ENCODE measurements at places on chromosomes 7 and 10.

GRCh38 chr10:43753397-43754061 lies 104.8 kb upstream of the ZNF32 start:
- DNase-seq = no peak

DNA sequence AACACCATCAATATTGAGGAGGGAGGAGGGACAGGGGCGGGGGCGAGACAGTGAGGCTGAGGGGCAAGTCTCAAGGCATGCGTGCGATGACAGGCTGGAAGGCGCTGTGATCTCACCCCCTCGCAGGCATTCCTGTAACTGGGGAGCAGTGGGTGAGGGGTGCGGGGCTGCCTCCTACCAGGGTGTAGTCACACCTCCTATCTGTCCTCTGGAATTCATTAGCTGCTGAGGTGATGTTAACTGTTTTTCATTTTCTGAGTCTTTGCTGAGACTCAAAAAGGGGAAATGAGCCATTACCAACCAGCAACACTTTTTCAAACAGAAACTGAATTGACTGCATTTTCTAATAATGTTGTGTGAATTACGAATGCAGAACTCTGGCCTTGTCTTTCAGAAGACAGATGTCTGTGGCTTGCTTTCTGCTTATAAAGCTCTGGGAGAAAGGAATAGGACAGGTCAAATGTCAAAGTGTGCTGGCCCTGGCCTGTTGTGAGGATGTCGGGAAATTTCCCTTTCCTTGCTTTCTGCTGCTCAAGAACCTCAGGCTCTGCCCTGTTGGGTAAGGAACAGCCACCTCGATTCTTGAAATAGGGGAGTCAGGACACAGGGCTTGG lies 23.7 kb upstream of the CDH23 start:
- DNase-seq = peak; percentile 56

DNA sequence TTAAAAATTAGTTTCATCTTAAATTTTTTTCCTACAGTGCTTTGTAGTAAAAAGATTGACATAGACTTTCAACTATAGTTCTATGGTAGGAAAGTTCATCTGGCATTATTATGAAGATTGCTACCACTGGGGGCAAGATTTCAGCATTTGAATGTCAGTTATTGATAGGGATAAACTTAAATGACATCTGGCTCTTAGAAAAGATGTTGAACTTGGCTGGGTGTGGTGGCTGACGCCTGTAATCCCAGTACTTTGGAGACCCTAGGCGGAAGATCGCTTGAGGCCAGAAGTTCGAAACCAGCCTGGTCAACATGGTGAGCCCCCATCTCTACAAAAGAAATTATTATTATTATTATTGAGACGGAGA lies 1.4 kb upstream of the TRA2A start:
- no peak for DNase-seq

GRCh38 chr7:135980665-135981180 lies 3.6 kb upstream of the MTPN start:
- peak; percentile 90 for DNase-seq

DNA sequence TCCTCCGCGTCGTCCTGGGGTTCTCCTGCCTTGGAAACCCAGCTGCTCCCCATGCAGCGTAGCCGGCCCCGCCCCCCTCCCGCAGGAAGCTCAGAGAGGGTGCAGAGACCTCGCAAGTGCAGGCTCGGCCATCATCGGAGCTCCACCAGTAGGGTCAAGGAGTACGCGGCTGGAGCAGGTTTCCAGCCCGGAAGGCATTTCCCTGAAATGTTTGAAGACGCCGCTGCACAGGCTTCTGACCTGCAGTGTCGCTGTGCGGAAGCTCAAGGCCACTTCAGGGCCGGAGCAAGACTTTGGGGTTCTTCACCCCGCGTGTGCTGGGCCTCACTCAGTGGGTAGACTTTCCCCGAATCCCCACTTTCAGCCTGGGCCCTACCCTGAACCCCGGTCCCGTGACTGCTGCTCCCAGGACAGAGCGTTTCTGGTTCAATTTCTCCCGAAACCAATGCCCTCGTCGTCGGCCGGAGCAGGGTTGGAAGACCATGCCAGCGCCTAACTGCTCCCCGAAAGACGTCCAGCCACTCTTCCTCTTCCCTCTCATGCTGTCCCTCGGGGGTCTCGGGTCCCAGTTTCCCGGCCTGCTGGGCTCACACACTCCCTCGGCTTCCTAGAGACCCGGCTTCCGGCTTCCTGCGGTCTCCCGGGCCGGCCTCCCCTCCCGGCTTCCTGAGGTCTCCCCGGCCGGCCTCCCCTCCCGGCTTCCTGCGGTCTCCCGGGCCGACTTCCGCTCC lies 52.1 kb downstream of the INSIG1 start:
- DNase-seq = no peak

DNA sequence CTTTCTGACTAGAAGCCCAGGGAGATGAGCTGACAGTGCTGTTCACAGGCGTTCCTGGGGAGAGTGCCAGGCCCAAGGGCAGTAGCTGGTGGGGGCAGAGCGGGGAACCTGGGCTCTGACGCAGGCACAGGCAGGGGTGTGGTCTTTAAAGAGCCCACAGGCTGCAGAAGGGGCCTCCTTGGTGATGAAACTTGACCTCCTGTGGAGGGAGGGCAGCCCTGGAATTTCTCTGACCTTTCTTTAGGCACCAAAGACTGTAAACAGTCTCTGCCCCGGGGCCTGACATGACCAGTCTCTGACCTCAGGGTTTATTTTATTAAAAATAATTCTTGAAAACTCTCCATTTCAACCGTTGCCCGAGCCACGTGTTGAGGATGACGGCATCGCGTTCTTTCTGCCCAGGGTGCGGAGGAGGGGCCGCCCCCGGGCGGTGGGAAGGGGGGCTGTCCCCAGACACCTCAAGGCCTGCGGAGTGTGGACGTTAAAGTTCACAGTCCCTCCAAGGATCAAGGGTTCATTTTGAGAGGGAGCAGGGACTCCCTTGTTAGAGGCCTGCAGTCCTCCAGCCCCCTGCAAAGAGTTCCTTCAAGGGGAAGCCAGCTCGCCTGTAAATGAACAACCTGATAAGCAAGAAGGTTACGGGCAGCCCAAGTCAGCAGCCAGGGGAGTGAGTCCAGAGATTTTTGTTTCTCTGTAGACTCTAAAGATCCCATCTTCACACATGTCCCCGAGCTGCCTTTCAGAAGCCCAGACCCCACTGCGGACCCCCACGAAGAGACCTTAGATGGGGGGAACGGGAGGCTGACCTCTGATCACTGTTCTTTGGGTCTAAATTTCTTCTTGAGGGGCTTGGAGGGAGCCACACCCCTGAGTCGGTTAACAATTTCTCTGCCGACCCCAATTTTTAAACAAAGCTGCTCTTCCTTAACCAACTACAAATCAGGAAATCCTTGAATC lies 128.9 kb downstream of the VIPR2 start:
- no peak for DNase-seq

- no peak for DNase-seq
Observed at GRCh38 chr7:50145801-50146338, 52.8 kb upstream of the ZPBP start.

GRCh38 chr7:107982918-107983389 lies 20.0 kb downstream of the LAMB1 start:
- peak; percentile 80 for DNase-seq

DNA sequence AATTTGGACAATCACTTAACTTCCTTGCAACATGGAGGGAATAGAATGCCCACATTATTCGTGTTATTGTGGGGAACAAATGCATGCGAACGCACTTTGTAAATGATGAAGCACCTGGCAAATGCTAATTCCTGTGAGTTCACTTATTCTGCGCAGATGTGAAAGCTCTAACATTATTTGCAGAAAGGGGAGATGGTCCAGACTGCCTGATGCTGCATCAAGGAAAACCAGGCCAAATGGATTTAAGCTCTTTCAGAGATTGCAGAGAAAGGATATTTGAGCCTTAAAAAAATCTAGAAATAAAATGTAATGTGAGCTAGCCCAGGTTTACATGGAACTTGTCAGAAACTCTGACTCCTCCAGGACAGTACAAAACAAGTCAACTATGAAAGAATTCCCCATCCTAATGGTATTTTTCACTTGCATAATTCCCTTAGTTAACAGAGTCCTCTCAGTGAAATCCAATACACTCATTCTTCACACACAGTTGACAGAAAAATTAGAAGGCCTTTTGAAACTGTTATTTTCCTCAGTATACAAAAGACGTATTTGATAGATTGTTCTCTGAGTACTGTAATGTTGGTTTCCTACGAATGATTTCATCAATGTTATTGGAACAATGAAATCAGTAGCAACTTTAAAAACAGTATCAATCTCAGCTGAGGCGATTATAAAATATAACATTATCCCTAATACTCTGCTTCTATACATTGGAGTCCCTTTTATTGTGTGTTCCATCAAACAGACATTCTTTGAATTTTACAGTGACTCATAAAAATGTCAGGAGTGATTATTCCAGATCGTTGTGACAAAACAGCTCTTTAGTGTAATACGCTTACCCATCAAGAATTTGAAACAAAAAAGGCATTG lies 136.3 kb upstream of the ANK3 start:
- DNase-seq = peak; percentile 69

DNA sequence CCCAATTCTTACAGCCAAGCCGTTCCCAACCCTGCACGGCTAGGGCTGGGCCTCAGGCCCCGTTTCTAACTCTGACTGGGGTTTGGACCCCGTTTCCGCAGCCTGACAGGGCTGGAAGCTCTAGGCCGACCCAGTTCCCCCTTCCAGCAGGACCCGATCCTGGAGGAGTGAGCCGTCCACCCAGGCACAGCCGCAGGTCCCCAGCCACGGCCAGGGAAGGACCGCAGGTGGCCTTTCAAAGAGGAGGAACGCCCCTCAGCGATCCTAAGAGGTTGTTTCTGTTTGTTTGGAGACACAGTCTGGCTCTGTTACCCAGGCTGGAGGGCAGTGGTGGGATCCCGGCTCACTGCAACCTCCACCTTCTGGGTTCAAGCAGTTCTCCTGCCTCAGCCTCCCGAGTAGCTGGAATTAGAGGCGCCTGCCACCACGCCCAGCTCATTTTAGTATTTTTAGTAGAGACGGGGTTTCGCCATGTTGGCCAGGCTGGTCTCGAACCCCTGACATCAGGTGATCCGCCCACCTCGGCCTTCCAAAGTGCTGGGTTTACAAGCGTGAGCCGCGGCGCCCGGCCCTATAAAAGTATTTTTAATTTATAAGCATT lies 778 bp upstream of the GET4 start:
- no peak for DNase-seq

GRCh38 chr7:24192691-24193090 lies 91.3 kb upstream of the NPY start:
- DNase-seq = no peak

DNA sequence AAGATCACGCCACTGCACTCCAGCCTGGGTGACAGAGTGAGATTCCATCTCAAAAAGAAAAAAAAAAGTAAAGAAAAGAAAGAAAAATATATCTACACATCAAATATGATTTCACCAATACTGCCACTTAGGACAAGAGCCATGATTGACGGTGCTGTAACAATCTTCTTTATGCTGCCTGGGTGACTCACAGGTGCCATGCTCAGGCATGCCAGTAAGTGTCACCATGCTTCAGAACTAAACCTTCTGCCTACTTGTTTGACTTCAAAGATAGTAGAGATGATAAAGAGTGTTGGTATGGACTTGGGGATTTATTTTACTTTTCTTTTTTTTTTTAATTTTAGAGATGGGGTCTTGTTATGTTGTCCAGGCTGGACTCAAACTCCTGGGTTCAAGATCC lies 33.6 kb upstream of the DNMBP start:
- DNase-seq = no peak

DNA sequence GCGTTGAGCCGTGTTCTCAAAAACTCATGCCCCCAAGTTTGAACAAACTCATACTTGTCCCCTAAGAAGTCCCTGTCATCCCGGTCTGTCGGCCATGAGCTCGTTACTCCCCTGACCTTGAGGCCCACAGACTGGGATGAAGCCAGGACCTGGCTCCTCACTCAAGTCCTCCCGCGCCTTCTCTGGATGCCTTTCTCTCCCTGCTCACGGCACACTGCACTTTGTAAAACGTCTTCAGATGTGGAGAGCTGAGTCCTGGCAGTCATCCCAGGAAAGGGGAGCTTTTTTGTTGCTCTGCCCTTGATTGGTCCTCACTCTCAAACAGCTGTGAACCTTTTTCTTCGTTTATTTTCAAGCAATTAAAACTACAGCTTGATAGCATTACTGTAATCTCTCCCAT lies 110.8 kb downstream of the JAZF1 start:
- DNase-seq = peak; percentile 88

DNA sequence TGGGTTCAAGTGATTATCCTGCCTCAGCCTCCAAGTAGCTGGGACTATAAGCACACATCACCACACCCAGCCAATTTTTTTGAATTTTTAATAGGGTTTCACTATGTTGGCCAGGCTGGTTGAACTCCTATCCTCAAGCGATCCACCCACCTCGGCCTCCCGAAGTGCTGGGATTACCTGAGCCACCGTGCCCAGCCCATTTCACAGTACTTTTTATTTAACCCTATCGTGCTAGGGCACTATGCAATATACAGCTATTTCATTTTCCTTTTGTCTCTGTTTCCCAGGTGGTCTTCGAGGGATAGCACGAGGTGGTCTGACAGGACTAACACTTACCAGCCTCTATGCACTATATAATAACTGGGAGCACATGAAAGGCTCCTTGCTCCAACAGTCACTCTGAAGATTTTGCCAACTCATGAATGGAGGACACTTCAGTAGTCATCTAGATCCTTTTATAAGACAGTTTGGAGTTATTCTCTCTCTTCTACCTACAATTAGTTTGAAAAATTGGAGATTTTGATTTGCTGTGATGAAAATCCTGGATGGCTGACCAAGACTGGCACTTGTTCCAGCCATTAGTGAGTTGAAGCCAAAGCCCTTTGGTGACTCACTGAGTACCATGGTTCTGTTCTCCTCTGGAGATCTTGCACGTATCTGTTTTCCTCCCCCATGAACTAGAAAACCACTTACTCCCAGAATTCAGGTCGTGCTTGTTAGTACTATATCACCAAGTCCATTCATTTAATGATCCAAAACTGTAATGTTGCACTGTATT lies 27.3 kb downstream of the NCOA4 start:
- DNase-seq = no peak

DNA sequence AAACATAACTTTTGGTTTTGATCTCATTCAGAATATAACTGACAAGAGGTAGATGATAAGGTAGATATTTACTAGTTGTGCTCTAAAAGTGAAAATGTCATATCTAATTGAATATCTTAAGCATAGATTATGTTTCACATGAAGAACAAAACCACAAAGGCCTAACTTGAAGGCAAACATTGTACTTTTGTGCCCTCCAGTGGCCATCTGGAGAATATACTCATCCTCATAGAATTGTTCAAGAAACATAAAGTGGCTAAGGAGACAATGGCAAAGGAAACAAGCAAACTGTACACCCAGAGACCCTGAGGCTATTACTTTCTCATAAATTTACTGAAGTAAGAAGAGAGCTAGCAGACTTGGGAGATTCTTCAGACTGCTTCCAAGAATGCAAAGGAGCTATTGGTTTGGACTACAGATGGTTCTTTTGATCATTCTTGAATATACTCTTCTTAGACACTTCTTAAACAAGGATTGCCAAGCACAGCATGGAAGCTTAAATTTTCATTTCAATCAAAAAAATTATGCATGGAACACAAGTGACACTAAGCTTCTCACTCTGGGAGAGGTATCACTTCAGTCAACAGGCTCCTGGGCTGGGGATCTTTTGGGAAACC lies 98.2 kb upstream of the DKK1 start:
- peak; percentile 70 for DNase-seq

DNA sequence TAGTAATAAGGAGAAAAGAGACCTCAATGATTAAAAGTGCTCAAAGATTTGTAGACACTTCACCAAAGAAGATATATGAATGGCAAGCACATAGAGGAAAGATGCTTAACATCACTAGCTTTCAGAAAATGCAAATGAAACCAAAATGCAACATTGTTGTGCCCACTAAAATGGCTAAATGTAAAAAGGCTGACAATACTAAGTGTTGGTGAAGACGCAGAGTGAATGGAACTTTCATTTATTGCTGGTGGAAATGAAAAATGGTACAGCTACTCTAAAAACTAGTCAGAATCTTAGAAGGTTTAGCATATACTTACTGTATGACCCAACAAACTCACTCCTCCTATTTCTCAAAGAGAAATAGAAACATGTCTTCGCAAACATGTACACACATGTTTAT lies 212.9 kb upstream of the PITRM1 start:
- DNase-seq = no peak

Data from fibroblast of skin of abdomen (primary cell).